ENCODE measurements at places on chromosomes 11 and 22. TPM values are rescaled to one million over a fixed set of nuclear protein-coding genes. Genes with fewer than 3 reads are reported as not detected.

OR10A4 gene
- not detected for polyA plus RNA-seq

KCNK4 gene
- not detected for polyA plus RNA-seq

DNA sequence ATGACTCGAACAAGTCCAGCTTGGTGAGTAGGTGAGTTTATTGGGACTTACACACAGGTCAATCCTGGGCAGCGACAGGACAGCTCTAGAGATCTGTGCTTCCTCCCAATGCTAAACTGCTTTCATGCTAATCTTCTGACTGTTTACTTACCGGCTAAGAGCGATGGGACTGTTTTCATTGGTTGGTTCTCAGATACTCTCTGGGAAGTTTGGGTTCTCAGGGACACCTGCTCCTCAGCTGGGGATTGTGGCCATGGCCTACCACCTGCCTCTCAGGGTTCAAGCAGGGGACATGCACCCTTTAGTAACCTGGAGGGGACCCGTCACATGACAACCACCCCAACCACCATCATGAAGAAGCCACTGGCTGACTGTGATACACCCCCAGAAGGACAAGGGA is 13.1 kb downstream of the APOL2 start:
- no peak for DNase-seq

DNA sequence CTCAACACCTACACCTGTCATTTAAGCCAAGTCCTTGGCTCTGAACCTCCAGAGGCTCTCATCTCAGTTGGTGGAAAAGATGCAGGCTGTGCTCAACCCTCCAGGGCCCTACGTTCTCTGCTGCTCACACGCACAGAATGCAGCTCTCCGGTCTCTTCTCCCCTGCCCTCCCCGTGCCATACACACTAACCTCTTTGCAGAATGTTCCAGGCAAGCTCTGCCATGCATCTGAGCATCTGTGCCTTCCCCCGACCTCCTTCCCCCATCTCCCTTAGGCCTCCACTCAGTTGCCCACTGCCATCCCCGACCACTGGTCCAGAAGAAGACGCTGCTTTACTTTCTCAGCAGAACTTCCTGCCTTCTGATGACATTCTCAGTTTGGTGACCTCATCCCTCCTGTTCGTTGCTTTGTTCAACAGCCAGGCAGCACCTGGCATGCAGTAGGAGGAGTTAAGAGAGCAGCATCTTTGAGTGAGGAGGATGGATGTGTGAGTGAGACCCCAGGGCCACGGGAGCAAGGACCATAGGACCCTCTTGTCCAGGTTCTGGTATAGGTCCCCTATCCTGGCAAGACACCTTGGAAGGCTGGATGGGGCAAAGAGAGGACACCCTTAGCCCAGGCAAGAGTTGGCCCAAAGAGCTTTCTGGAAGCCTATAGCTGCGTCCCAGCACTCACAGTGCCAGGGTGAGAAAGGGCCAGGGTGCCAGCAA is 598.0 kb downstream of the BRD1 start:
- DNase-seq, result no peak

DNA sequence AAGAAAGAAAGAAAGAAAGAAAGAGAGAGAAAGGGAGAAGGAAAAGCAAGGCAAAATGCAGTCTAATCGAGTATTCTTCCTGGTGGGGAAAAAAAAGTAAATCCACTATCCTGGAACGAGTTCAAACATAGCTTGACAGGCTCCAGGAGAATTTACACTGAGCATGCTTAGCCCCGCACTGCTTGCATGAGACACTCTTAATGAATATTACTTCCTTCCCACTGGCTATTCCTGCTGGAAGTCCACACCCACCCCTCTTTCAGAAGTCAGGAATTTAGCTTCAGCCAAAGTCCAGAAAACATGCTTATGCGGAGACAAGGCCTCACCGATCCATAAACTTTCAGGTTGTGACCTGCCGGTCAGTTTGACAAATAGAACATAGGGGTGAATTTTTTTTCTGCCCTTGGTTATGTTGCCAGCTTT is 251.8 kb upstream of the BLID start:
- peak; percentile 76 for DNase-seq

NRXN2 gene
- polyA plus RNA-seq, result 14.9 TPM

DNA sequence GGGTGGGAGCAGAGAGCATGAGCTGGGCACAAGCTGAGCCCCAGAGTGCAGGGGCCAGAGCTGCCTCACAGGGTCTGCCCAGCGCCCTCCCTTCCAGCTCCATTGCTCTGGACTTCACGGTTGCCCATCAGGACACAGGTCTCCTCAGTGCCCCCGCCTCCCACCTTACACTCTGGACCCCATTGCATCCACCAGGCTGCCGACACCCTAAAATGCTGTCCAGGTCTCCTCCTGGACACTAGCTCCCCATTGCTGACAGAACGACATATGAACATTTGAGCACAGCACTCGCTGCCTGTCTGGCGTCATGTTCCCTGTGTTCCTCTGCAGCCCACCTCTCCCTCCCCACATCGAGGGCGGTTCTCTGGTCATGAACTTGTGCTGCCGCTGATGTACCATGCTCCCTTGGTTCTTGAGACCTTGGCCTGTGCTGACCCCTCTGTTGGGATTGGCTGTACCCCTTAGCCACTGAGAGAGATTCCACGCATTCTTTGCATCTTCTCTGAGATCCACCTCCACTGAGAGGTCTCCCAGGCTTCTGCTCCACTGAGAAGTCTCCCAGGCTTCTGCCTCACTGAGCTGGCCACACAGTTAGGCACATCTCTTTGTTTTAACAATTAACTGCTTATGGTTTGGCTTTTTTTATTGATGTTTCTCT is 34.2 kb upstream of the NECTIN1 start:
- no peak for DNase-seq

DNA sequence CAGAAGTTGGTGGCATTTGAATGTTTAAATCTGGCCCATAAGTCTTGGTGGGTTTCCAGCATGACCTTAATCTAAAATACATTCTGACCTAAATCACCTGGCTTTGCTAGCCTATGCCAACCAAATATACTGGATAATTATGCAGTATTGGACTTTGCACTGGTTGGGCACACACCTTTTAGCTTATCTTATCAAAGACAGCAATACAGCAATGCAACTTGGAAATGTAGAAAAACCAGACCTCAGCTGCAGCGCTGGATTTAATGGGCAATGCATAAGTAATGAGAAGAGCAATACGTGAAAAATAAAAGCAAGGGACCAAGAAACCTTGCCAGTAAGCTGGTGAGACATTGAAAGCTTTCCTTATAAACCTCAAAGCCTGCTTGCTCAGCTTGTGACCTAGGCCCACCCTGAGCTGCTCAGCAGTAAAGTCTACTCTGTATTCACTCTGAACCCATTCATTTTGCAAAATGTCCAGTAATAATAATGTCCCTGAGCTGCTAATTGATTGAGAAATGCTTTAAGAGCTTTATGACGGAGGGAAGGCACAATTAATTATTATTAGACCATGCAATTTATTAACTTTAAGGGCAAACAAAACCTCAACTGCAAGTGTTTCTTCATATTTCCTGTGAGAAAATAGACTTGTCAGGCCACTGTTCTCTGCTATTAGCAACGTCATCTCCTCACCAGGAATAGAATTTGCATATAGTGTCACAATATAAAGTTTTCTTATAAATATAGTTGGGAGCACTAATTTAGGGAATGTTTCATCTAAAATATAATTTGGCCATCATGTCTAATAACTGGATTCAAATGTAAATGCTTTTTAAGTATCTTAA is 49.4 kb upstream of the CEP295 start:
- no peak for DNase-seq

- DNase-seq, result peak; percentile 91
Observed at GRCh38 chr11:58905721-58906547, 33.4 kb upstream of the GLYATL1 start.

- DNase-seq, result no peak
Observed at GRCh38 chr11:103079833-103080232, 12.1 kb downstream of the DCUN1D5 start.

GRCh38 chr22:17097701-17098100 is 12.9 kb downstream of the IL17RA start:
- no peak for DNase-seq

DNA sequence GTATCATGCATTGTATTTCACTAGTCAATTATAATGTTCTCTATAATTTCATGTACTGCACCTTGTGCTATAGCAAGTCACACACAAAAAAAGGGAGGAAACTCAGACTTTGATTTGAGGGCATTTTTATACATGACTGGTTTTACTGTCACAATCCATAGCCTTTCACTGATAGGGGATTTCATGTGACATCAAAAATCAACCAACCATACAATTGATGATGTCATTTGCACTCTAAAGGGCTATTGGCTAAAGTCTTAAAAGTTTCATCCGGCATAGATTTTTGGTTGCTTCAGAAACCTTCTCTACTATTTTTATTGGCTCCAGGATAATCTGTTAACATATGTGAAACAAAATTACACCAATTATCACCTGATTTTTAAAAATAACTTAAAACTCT is 237.8 kb downstream of the DCDC1 start:
- no peak for DNase-seq

DNA sequence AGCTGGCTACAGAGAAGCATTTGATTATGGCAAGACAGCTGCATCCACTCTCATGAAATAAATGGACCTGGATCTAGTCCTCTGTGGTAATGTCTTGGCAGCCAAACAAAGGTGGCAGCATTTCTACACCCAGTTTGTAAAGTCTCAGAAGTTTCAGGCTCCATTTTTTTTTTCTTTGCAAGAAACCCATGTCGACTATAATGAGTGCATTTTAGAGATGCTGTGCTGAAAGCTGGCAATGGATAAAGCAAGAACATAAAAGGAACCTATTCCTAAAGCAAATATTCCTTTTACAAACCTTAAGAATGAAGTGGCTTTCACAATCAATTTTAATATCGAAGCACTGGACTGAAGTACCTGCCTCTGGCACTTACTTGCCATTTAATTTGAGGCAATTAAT is 33.5 kb downstream of the THAP12 start:
- DNase-seq, result no peak

NXPE4 gene
- polyA plus RNA-seq, result not detected

- DNase-seq, result no peak
Observed at GRCh38 chr22:32961497-32961896, 96.7 kb downstream of the SYN3 start.

CCDC88B gene
- 3.3 TPM for polyA plus RNA-seq

DNA sequence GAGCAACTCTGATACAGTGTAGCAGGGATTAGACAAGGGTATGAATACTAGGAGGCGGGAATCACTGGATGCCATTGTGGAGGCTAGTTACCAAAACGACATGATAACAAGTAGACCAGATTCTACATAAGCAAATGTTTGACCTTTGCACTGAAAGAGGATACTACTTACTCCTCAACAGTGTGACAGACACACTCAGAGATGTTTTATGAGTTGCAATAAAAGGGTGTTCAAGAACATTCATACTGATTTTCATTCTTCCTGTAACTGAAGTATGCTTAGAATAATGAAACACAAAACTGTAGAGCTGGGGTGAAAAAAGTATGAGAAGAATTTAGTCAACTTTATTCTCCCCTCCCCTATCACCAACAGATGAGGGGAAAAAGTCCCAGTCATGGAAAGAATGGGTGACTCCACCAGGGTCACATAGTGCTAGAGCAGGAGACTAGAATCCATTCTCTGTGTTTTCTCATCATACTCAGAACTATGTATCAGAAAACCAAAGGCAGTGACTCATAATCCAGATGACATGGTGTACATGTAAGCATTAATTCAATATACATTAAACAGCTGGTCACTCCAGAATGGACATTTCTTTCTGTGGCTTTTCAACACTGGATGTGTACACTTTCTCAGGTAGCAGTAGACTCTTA is 32.8 kb downstream of the ARHGAP20 start:
- no peak for DNase-seq

UPK3A gene
- 1.5 TPM for polyA plus RNA-seq

- no peak for DNase-seq
Observed at GRCh38 chr11:61004180-61004611, 32.7 kb downstream of the CD6 start.

CTSW gene
- polyA plus RNA-seq, result 1.4 TPM

DNA sequence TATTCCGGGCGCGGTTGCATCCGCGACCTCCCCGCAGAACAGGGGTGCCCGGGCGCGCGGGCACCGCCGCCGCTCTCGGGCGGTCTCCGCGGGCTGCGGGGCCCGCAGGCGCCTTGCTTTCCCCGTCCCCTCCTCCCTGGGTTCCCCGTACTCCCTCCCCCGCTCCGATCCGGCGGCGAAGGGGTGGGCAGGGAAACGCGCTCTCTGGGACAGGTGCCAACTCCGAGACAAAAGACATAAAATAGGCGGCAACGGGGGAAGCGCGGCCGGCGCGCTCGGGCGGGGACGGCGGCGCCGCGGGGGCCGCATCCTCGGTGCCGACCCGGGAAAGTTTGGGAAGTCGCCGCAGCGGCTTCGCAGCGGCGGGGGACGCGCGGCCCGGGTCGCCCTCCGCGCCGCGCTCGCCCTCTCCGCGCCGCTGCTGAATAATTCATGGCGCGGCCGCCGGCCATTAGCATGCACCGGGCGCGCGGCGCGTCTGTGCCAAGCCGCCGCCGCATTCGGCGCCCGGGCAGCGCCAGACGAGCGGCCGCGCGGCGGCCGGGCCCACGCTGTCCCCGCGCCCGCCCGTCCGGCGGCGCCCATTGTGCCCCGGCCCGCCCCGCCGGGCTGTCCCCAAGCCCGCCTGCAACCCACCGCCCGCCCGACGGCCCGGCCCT is 78.7 kb upstream of the PPARA start:
- DNase-seq, result peak; percentile 88

GRCh38 chr22:31250740-31251600 is 38.9 kb downstream of the LIMK2 start:
- DNase-seq, result no peak

KRTAP5-7 gene
- 0.25 TPM for polyA plus RNA-seq

GRM5 gene
- 0.13 TPM for polyA plus RNA-seq

DNA sequence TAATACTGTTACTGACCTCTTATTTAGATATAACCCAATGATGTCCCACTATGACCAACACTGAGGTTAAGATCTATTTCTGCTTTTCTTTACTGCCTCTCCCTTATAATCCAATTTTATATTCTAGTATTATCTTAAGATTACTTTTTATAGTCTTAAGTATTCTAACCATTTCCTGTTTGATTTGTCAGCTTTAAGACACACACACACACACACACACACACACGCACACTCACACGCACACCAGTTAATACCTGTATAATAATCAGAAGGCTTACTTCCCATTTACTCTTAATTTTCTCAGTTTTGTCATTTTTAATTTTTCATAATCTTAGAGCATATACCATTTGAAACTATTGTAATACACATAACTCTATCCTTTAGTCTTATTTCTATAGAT is 226.0 kb upstream of the C11orf87 start:
- DNase-seq, result no peak

- DNase-seq, result no peak
Observed at GRCh38 chr22:24471570-24471969, 23.6 kb upstream of the UPB1 start.

NPAS4 gene
- 0.55 TPM for polyA plus RNA-seq

- DNase-seq, result no peak
Observed at GRCh38 chr11:23569134-23569533, 708.9 kb upstream of the CCDC179 start.

DNA sequence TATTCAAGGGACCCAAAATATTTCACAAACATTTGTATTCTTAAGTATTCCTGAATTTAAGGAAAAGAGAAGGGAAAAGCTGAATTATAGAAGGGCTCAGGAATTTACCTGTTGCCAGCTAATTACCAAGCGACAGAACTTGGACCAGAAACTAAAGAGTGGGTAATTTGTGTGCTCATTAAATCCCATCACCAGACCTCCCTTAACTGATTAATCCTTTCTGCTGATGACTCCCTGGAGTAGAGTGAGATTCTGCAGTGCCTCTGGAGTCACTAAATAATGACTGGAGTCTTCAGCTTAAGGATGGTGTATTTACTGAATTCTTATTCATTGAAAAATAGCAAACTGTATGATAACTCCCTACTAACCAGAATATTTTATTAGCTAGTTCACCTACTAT is 74.0 kb upstream of the RAB1B start:
- DNase-seq, result no peak

- no peak for DNase-seq
Observed at GRCh38 chr22:29343313-29343805, 27.9 kb upstream of the RASL10A start.

GRCh38 chr11:66932543-66932942 is 25.6 kb downstream of the PC start:
- no peak for DNase-seq
